ENCODE measurements at places on chromosomes 5 and 9. TPM values are rescaled to one million over a fixed set of nuclear protein-coding genes. Genes with fewer than 3 reads are reported as not detected.
A peak's percentile ranks its signal among the peaks of the same experiment; 100 is the strongest.

DNA sequence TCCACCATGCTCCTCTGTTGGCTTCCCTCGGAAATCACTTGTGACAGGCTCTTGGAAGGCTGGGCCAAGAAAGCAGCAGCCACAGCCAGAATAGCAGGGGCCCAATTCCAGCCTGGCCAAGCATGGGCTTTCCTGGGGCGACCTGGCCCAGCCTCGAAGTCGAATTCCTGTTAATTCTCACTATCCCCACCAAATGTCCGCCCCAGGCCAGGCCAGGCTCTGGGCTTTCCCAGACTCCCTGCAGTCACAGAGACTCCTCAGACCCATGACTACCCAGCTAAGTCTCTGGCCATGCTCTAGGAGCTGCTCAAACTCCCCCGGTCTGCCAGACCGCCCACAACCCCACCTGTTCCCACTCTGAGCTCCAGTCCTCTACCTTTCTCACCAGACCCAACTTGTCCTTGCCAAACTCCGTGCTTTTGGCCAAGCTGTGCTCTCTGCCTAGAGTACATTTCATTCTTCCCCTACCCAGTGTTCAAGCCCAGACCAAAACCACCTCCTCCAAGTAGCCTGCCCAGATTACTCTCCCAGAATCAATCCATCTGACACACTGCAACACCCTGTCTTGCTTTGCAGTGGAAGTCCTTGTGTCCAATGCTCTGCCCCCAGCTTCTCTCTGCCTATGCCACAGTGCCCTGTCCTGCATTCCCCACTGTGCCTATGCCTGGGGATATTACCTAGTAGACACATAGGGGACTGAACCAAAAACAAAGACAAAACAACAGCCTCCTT is 26.2 kb downstream of the SHB start:
- no peaks in the 10 kb centered on the region for H3K36me3 ChIP-seq
- H3K4me3 ChIP-seq = no peak overlapping the region
- no peak overlapping the region for H3K27ac ChIP-seq
- H3K4me1 ChIP-seq = peaks cover 6% of the 10 kb centered on the region
- H3K27me3 ChIP-seq = no peaks in the 10 kb centered on the region

The SPINK4 gene
- not detected for total RNA-seq

The DOLK gene
- 9.5 TPM for total RNA-seq

- H3K27ac ChIP-seq = peak overlapping the region; percentile 89
- H3K36me3 ChIP-seq = peaks cover 22% of the 10 kb centered on the region
- peak; percentile 50 for DNase-seq
- no peaks in the 10 kb centered on the region for H3K27me3 ChIP-seq
- H3K4me3 ChIP-seq = peak overlapping the region; percentile 70
Measured at GRCh38 chr5:75668977-75669689, 48.1 kb downstream of the POC5 start.

- no peak for DNase-seq
- no peaks in the 10 kb centered on the region for H3K36me3 ChIP-seq
- H3K4me1 ChIP-seq = no peaks in the 10 kb centered on the region
Measured at GRCh38 chr9:134374301-134375010, 48.2 kb downstream of the RXRA start.

- H3K4me3 ChIP-seq = no peak overlapping the region
- no peaks in the 10 kb centered on the region for H3K4me1 ChIP-seq
- no peaks in the 10 kb centered on the region for H3K36me3 ChIP-seq
- H3K27me3 ChIP-seq = no peaks in the 10 kb centered on the region
- H3K27ac ChIP-seq = no peak overlapping the region
Measured at GRCh38 chr5:96297867-96298266, 135.2 kb downstream of the PCSK1 start.

DNA sequence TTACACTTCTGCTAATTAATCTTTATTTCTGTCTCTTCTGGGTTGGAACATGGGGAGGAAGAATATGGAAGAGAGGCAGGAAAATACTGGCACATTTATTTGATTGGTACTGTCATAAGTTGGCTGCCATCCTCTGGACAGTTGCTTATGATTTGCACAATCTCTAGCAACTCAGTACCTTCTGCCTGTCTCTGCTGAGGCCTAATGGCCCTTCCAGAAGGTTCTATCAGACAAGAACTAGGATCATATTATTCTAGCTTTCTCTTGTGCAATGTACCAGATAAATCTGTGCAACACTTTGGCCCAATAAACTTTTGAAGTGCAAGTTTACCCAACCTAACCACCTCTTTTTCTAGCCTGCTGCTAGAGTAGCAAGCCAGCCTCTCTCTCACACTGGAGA is 335.0 kb downstream of the ARRDC3 start:
- no peaks in the 10 kb centered on the region for H3K27me3 ChIP-seq
- no peak overlapping the region for H3K27ac ChIP-seq
- no peaks in the 10 kb centered on the region for H3K36me3 ChIP-seq
- no peaks in the 10 kb centered on the region for H3K4me1 ChIP-seq
- no peak for DNase-seq

DNA sequence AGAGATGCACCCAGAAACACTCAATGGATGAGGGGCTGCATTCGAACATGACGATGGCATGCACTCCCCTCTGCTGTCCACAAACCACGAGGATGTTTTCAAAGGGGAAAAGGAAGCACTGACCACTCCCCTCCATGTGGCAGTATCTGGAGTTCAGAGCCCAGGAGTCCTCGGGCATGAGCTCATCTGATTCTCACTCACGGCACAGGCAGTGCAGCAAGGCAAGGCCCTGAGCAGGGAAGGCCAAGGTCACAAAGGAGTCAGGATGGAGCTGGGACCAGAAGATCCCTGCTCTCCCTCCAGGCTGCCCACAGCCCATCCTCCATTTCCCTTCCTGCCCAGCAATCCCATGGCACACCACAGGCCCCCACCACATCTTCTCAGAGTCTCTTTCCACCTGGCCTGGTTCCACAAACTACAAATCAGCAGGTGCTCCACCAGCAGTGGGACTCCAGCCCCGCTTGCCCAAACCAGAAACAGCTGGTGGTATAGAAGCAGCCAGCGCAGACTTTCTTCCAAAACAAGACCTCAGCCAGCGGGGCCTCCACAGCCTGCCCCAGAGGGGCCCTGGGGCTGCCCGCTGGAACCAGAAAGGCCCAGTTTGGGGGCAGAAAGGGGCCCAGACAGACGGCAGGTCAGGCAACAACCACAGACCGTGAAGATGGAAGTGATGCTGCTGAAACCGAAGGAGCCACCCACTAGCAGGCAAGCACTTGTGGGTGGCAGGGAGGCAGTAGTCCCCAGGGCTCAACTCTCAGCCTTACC is 12.2 kb downstream of the TNIP1 start:
- H3K27ac ChIP-seq = peak overlapping the region; percentile 61
- no peaks in the 10 kb centered on the region for H3K27me3 ChIP-seq
- H3K4me1 ChIP-seq = peaks cover 55% of the 10 kb centered on the region

The GRIA1 gene
- not detected for total RNA-seq

The AOPEP gene
- 9.5 TPM for total RNA-seq

Data from activated naive CD8-positive, alpha-beta T cell treated with anti-CD3 and anti-CD28 coated beads, Interleukin-2, amount 10 ng/mL, durations not matched to agents 7 days and 5 days (primary cell).